ENCODE measurements at places on chromosomes 7 and 10.

GRCh38 chr7:43112459-43112940, at the start of gene HECW1:
TSS of gene HECW1 (plus strand) at chr7:43112647. CDS start at chr7:43243906, 131,259 bp downstream.
- no peak for DNase-seq

DNA sequence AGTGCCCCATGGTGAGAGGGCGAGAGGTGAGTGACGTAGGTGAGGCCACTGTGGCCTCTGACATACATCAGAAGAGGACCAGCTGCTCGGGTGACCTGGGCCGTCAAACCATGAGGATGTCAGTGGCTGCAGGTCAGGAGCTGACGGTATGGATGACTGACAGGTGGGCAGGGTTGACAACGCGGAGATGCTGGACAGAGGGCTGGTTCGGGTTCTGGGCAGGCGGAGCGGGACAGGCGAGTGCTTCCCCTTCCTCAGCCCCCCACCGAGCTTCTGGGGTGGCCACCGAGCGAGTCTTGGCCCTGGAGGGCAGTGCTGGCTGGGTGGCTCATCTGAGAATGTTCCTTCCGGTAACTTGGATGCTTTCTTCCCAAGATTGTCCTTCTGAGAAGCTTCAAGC, 91.8 kb downstream of the ACTR3B start:
- no peak for DNase-seq

- DNase-seq: no peak
These were observed 502.4 kb downstream of the GRID1 start for GRCh38 chr10:85864173-85864549.

- no peak for DNase-seq
These were observed 970.9 kb upstream of the AUTS2 start for GRCh38 chr7:68627247-68627864.

DNA sequence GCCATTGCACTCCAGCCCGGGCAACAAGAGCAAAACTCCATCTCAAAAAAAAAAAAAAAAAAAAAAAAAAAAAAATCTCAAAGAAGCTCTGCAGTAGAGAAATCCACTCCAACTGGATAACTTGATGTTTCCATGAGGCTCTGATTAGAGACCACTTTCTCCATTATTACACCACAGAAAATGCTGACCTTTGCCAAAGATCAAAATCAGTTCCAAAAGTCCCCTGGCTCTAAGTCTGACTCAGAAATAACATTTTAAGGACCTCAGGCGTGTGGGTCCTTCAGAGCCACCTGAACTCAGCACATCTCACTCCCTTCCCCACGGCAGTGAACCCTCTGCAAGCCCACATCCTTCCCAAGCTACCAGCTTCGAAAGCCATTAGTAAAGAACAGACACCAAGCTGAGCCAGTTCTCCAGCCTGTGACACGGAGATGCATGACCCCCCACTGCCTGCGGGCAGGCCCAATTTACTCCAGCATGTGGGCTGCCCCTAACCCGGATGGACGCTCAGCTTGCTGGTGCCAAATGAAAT, 13.8 kb upstream of the TMEM120A start:
- no peak for DNase-seq

DNA sequence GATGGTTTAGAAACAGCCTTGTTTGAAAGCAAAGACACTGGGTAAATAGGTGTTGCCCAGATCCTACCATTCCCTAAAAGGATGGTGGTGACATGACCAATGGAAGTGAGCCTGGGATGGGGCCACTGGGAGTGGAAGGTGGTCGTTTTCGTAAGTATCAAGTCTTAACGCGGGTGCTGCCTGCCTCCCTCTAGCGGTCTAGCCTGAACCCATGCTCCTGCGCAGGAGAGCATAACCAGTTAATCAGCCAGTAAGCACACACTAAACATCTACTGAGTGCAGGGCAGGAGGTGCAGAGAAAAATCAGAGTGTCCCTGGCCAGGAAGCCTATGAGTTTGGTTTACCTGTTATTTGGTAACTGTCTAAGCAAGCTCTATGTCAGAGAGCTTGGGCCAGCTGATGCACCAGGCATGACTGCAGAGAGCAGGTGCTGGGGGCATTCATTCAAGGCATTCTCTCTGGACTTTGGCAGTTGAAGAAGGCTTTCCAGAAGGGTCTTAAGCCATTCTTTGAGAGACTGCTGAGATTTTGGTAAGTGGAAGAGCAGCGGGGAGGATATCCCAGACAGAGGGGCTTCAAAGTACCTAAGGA, 930 bp downstream of the GARIN1A start:
- DNase-seq: no peak

- DNase-seq: no peak
These were observed 396.0 kb downstream of the PHTF2 start for GRCh38 chr7:78194611-78195010.

DNA sequence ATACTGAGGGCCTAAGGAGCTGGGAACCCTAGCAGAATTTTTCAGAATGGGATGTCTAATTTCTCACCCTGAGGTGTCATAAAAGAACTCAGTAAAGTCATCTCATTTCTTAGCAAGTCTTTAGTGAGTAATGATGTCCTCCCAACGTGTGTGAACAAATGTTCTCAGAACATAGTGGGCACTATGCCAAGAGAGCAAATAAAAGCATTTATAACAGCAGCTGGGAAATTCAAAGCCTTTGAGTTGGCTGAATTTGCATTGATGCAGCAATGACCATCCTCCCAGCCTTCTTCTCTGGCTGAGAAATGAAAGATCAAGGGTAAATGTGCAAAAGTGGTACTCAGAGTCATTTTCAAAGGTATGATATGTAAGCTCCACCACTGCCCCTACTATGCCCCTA, 109.4 kb downstream of the FAM107B start:
- DNase-seq: peak; percentile 58

GRCh38 chr7:24971333-24972165, 8.4 kb downstream of the OSBPL3 start:
- no peak for DNase-seq
